ENCODE measurements at places on chromosomes 3 and 15.

- DNase-seq = no peak
These were observed 45.4 kb upstream of the CTDSPL start for GRCh38 chr3:37816271-37816670.

DNA sequence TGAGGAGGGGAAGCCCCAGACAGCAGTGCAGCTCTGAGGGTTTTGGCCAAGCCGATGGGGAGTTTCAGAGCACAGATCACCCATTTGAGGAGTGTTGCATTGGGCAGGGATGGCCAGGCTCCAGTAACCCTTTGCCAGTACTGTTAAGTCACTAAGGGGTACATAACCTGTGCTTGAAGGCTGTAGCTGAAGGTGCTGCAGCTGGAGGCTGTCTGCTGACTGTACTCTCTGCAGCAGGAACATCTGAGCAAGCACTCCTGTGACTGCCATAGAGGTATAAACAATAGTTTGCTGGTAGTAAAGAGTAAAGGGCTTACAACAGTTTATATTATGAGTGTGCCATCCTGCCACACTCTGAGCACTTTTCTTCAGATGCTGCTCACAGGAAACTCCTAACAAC is 297.8 kb downstream of the EPHA3 start:
- no peak for DNase-seq

DNA sequence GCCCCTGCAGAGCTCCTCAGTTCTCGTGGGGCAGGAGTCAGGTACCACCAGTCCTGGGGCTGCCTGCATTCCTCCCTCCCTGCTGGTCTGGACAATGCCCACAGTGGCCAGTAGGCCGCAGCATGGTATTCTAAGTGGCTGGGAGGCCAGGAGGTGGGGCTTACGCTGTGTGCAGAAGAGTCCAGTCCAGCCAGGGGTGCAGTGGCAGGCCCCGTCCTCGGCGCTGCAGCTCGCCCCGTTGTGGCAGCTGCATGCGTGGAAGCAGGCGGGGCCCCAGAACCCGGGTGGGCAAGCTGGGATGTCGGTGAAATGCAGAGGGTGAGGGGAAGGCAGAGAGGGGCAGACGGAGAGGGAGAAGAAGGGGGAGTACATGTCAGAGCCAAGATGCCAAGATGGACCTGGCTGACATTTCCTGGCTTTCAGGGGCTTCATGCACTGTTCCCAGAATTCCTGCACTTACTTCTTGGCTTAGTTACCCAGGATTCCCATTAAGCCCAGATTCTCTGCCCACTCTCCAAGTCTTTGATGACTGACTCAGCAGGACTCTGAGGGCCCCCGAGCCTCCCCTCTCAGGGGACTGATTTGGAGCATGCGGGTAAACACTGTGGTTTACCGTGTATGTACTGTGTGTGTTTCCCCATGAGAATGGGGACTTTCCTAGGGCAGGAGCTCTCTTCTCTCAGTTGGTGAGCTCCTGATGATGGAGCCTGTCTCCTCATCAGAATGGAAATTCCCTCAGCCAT is 47.5 kb downstream of the RAB11A start:
- DNase-seq = peak; percentile 57

- DNase-seq = no peak
These were observed 23.0 kb downstream of the TLNRD1 start for GRCh38 chr15:81023483-81024264.

GRCh38 chr3:151226825-151227224 is 23.8 kb upstream of the GPR171 start:
- DNase-seq = no peak

DNA sequence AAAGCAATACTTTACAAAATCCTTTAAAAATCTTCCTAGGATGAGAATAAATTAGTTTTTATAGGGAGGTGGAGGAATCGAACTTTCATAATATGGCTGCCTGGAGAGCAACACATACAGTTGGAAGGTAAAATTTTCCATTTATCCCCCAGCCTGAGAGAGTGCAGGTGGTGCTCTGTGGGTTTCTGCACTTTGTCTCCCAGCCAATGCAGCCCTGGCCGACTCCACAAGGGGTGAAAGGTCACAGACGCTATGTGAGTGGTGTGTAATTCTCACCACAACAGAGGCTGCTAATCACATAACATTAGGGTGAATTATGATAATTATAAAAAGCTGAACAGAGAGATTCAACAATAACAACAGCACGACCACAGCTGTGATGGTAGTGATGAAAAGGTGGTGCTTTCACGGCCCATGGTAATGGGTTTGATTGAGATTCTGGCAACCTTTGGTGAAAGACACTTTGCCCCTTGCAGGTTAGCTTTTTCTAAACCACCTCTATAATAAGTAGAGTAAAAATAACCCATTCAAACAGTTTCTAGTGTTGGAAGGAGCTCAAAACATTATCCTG is 30.1 kb upstream of the NANOGP8 start:
- no peak for DNase-seq

DNA sequence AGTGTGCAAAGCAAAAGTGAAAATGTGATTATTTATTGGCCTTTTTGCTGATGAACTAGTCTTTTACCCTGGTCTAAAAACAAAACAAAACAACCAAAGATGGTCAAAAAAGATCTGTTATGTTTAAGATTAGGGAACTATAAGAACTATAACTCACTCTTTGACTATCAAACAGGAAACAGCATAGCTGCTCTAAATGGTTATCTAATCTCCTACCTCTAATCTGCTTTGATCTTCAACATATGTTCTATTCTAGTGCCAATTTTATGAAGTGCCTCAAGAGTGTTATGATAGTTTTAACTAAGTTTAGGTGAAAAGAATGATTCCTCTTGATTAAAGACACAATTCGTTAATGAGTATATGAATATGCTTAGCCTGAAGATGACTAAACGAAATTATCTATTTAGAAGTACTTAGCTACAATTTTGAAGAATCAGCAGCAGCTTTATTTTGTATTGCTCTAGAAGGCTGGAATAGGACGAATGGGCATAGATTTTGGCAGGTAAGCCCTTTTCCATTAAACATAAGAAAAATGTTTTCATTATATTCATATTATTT is 46.0 kb downstream of the SETD2 start:
- DNase-seq = no peak

- DNase-seq = no peak
These were observed 604 bp upstream of the MED12L start for GRCh38 chr3:151084893-151085226.

- peak; percentile 27 for DNase-seq
These were observed 340.3 kb upstream of the RBMS3 start for GRCh38 chr3:28940530-28940929.

GRCh38 chr3:52401551-52401950 is 43.4 kb downstream of the SEMA3G start:
- no peak for DNase-seq

DNA sequence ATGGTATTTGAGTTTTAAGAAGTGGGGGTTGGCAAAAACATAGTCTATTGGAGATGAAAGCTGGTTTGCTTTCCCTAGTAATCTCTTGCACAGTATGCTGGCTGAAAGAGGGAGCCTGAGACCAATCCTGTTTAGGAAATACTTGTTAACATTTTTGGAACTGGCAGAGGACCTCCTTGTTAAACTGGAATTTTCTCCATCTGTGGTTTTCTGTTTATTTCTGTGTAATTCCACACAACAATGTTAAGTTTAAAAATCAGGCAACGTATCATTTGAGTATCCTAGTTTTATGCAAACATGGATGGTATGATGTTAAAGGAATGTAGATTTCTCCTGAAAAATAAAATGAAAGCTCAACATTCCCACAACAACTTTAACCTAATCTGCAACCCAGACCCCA is 536.0 kb upstream of the TBL1XR1 start:
- no peak for DNase-seq

- no peak for DNase-seq
These were observed at the start of gene CLRN1 for GRCh38 chr3:150972366-150973071. Gene CLRN1 (minus strand): TSS chr3:150972727. CDS start chr3:150972708, 19 bp downstream.

DNA sequence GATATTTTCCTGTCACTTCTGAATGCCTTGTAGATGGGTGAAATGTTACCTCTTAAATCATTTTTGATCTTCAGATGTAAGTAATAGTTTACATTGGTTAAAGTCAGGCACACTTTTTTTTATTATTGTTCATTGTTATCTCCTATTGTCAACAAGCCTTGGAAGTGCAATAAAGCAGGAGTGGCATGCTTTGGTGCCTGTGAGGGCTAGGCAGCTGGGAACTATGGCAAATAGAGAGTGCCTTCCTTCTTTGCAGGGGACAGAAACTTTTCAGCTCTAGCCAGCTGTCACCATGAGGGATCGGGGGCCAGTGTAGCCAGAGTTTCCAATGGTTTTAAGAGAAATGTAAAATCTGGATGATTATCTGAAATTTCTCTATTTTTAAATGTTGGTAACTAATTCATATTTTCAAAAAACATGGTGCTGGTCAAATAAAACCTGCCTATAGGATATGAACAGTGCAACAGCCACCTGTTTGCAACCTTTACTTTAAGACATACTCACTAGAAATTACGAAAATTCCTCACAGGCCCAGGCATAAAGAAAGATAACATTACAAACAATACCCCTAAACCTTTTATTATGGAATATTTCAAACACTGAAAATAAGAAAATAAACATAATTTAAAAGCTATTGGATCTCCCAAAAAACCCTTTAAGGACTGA is 9.1 kb upstream of the SELENOK start:
- DNase-seq = no peak

- no peak for DNase-seq
These were observed 2.4 kb upstream of the PIK3R4 start for GRCh38 chr3:130748981-130749380.

DNA sequence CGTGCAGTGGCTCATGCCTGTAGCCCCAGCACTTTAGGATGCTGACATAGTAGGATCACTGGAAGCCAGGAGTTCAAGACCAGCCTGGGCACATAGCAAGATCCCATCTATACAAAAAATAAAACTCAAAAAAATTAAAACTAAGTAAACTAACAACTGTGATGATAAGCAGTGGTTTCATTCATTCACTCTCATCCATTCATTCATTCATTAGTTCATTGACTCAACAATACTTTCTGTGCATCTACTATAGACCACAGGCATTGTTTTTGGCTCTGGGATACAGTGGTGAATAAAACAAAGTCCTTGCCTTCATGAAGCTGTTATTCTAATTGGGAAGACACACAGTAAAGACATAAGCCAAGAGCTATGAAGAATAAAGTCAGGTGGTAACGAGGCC is 7.5 kb upstream of the TMEM212 start:
- no peak for DNase-seq

GRCh38 chr3:158896729-158897128 is 94.9 kb downstream of the MFSD1 start:
- no peak for DNase-seq

DNA sequence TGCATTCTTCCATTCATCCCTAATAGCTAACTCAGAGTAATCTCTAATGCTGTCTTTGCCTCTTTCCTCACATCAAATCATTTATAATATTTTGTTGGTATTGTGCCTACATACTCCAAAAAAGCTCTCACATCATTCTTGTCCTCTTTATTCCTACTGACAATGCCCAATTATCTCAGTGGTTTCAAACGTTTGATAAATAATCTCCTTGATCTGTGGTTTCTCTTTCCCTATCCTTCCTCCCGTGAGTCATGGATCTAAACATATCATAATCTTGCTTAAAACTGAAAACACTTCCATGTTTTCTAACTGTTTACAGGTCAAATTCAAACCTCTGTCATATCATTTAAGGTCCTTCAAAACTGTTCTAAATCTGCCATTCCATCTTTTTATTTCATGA is 115.1 kb downstream of the CNTN6 start:
- no peak for DNase-seq

DNA sequence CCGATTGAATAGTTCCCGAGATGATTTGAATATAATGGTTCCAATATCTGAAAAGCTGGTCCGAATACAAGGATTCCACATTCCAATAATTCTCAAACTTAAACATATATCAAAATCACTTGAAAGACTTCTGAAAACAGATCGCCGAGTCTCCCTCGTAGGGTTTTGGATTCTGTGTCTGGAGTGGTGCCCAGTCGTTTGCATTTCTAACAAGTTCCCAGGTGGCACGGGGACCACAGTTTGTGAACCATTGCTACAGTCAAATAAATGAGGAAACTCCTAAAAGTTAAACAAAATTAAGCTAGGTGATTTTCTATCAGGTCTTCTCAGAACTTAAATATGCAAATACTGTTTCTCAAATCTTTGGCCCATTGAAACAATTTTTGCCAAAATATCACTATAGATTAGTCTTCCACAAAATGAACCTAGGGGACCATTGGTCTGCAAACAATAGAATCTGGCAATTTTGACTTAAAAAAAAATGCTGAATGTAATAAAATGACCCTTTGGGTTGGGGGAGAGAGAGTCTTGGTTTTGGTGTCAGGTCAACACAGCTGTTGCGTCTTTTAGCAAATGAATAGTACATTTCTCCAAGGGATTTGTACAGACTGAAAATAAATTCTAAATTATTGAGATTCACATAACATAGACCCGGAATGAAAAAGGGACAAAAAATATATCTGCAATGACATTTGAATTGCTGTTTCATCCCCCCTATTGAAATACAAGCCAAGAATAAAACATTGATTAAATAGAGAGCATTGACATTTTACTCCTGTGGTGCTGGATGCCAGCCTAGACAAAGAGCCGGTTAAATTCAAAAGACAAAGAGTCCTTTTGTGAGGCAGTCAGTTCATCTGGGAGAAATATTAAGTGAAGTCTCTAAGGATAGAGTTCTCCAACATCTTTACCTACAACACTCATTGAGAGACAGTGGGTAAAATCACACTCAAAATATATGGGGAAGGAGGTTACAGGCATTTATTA is 175.7 kb upstream of the ADAMTS9 start:
- DNase-seq = no peak

- DNase-seq = peak; percentile 40
These were observed 146.8 kb downstream of the TPRA1 start for GRCh38 chr3:127443581-127444375.

DNA sequence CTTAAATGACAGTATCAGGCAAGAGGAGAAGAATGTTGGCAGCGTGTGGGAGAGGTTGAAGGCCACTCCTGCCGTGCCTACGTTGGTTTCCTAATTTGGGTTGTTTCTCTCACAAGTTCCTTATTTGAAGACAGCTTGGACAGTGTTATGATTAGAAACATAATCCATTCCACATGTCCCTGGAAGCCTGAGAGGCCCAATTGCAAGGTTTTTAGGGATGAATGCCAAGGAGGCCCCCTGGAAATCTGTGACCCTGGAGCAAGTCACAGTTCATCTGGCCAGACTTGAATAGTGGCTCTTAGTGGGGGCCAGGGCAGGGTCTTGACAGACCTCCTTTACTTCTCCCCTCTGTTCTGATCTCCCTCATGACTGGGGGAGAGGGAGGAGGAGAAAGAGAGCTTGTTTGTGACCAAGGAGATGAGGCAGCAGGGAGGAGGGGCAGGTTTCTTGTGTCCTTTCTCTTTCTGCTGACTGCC is 584.4 kb upstream of the TBL1XR1 start:
- peak; percentile 24 for DNase-seq

DNA sequence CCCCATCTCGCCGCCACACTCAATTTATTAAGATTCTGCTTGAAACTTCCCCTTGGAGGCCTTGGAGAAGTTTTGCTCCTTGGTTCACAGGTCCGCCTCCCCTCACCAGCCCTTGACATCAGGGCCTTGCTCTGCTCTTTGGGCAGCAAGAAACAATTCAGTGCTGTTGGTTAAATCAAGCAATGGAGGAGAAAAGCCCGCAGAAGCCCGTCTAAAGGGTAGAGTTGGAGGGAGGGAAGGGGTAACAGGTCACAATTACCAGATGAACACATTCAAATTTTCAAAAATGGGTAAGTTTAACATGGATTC is 429 bp downstream of the PARP9 start:
- DNase-seq = no peak

Measured in breast epithelium (tissue), 4 donors.